NCI-H1436 (cell line): ENCODE measurements at places on chromosomes 3 and 15.

- no peak for DNase-seq
Measured at GRCh38 chr15:81356252-81356651, 17.8 kb downstream of the TMC3 start.

DNA sequence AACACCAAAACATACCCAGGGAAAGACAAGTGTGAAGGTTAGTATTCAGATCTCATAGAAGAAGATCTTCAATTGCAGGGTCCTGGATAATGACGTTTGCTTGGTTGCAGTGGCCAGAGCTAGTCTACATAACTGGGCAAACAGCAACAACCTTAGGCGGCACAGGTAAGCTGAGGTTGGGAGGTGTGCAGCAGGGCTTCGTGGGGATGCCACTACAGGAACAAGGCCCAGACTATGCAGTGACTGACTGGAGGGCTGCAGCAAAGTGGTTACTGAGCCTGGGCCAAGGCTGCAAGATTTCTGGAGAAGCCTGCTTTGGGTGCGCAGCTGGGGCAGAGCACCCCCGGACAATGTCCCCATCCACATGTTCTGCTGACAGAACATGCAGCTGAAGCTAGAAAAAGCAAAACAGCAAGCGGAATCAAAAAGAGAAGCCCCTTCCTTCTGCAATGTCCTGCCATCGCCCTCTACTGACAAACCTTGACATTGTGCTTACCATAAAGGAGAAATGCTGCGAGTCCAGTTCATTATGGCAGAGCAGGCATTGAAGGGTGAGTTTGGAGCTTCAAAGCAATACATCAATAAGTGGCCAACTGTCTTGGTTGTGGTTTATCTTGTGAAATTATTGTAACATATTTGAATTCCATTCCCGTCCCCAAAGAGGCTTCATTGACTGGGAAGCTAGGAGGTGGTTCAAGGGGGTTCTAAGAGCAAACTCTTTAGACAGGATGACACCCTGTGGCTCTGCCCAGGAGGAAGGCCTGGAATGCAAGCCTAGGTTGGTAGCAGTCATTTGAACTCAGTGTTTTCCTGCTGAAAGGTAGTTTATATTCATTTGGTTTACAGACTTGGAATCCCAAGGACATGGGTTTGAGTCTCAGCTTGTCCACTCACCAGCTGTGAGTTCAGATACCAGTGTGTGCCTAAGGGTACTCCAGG lies 217.0 kb downstream of the PDCD6IP start:
- no peak for DNase-seq

DNA sequence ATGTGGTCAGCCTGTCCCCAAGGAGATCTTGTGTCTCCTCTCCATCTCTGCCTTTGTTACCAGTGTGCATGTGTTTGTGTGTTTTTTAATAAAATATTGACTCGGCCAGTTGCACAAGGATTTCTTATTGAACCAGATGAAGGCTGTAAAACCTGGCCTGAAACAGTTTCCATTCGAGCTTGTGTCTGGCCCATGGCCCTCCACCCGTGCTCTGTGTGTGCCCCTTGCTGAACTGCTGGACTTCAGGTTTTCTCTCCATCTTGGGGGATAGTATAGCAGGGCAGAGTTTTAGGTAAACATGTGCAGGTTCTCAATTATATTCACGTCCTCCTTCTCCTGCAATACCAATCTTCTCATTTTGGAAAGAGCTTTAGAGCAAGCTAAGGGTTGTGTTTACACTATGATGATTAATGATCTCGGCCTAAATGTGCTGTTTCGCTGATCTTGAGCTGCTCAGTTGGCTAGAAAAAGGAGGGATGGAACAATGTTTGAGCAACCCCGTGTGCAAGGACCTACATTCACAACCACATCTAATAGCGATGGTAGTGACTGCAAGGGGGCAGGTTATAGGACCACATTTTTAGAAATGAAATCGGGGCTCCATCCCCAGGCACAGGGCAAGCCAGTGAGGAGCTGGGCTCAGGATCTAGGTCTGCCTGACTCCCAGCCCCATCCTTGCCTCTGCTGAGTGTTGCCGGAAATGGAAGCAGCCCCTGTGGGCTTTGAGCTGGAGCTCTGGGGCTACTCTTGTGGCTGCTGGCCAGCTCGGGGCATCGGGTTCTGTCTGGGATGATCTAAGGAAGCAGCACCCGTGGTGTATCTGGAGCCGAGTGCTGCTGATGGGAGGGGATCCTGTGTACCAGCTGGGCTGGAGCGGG lies 47.7 kb downstream of the CMTM6 start:
- DNase-seq = no peak

- DNase-seq = no peak
Measured at GRCh38 chr15:68789534-68790241, 31.0 kb downstream of the ANP32A start.

DNA sequence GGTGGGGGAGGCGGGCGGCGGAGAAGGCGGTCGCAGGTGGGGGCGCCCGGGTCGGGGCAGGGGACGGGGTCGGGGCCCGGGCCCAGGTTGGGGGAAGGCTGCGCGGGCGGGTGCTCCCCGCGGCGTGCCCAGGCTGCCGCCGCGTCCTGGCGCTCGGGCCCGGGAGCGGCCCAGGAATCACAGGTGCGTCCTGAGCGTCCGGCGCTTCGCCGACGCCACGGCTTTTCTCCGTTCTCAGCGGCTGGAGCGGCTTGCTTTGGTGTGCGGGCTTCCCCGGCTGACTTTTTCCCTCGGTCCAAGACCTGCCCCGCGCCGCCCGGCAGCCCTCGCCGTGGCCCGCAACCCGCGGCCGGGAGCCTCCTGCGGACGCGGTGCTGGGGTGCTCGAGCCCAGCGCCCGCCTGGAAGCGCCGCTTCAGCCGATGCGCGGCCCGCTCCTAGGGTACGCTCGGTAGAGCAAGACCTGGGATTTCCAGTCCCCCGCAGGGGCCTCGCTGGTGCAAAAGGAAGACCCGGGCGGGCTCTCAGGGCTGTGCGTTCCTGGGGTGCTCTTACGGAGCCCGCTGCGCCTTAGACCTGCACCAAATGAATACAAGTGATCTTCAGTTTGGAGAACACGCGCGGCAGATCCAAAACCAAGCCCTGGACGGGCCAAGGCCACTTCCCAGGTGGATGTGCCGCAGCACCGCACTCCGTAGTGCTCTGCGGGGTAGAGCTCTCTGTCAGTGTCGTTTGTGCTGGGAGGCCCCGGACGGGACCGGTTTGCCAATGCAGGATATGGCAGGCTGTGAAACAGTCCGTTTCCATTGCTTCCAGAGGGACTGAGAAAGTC lies 639 bp downstream of the NIPA1 start:
- DNase-seq = no peak

GRCh38 chr3:154779571-154779970 lies 300.5 kb upstream of the MME start:
- DNase-seq = no peak

DNA sequence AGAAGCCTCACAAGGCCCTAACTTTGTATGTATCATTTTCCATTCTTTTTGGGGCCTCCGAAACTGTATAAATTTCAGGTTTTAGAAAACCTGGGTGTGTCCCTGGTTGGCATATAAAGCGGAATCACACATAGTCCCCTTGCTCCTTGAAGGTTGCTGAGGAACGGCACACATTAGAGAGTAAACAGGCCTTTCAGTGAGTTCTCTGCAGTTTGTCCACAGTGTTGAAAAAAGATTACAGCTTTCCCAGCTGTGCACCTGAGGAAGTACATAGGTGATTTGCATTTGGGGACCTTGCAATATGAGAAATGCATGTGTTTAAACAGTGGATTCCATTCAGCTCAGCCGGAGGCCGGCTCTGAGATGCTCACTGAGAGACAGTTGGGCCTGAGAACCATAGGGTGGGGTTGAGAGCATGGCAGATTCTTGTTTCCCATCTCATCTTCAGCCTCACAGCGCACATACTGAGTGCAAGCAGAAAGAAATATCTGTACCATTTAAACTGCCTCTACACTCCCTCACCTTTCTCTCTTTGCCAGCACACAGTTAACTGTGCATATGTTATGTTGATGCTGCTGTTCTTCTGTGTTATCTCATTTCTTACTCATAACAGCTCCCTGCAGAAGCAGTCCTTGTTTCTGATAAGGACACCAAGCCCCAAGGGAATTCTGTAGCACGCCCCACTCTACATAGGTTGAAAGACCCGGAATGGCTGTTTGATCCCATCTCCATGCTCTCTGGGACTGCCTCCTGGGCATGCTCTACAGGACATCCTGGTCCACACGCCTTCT lies 60.4 kb downstream of the BOC start:
- no peak for DNase-seq

GRCh38 chr3:112097378-112097777 lies 11.2 kb downstream of the C3orf52 start:
- peak; percentile 80 for DNase-seq

DNA sequence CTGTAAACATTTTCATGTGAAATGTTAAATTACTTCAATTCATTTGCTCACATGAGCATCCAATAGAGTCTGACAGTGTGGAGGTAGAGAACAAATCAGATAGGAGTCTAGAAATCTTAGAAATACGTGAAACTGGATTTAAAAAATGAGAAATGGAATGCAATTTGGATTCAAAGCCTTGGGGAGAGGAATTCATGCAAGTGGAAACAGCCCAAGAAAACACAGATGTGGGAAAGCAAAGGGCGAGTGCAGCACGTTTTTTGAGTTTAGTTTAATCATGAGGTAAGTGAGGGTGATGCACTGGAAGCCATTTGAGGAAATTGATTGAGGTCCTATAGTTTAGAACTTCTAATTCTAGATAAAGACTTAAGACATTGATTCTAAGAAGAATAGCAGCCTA lies 434.7 kb downstream of the C3orf38 start:
- DNase-seq = no peak

GRCh38 chr3:128278130-128278529 lies 124.8 kb downstream of the EEFSEC start:
- no peak for DNase-seq

DNA sequence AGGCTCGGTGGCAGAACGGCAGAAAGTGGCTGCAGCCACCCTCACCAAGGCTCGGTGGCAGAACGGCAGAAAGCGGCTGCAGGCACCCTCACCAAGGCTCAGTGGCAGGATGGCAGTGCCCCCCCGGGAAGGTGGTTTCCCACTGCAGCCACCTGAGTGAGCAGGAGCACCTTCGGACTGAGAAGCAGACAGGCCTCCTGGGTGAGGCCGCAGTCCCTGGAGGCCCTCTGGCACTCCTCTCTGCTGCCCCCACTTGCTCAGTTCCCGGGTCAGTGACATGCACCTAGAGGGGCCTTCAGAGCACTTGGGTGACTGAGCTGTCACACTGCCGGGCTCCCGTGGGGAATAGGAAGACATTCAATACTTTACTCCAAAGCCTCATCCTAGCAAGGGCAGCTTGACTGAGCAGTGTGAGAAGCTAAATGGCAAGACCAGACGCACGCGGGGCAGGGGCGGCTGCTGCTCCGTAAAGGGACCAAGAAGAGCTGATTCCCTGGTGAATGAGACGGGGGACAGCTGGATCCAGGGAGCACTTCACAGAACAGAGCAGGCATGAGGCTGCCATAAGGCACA lies 62.7 kb downstream of the PCSK6 start:
- no peak for DNase-seq

DNA sequence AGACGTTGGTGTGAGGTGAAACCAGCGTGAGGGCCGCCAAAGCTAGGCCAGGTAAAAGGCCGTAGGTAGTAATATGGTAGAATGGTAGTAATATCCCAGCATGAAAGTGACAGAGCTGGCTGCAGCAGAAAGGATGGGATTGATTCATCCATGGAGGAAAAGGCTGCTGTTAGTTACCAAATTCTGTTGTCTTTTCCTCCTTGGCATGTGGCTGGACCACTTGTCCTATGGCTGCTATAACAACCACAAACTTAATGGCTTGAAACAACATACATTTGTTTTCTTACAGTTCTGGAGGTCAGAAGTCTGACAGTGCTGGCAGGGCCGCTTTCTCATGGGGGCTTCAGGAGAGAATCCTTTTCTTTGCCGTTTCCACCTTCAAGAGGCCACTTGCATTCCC lies 47.8 kb upstream of the CHST2 start:
- no peak for DNase-seq
